ENCODE measurements at places on chromosomes 2 and 18.

DNA sequence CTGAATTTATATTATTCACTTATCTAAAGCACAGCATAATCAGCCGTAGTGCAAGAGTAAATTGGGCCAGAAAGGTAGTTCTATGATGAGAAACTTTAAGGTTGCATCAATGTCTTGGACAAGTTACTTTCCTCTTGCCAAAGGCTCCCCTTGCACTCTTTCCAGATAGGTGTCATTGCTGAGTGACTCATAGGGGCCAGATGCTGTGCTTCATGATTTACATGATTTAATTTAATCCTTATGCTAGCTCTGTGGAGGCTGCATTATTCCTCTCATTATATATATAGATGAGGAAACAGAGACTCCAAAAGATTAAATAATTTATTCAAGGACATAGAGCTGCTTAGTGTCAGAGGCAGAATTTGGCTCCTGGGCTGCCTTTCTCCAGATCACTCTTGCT is 5.0 kb downstream of the CFAP221 start:
- DNase-seq = no peak

- DNase-seq = no peak
These were observed 13.9 kb downstream of the STON1 start for GRCh38 chr2:48543895-48544294.

DNA sequence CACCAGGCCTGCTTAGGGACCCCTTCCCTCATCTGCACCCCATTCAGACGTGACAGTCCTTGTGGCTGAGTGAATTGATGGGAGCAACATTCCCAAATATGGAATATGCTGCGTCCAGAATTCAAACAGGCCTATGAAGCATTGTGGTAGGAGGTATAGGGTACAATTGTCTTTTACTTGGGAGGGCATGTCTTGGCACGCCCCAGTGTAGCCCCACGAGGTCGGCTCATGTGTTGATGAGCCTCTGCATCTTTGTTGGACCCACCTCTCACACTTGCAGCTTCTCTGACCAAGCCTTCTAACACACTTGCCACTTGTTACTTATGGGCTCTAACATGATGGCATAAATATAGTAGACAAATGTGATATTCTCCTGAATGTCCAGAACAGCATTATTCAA is 1.6 kb downstream of the TIMM21 start:
- no peak for DNase-seq

DNA sequence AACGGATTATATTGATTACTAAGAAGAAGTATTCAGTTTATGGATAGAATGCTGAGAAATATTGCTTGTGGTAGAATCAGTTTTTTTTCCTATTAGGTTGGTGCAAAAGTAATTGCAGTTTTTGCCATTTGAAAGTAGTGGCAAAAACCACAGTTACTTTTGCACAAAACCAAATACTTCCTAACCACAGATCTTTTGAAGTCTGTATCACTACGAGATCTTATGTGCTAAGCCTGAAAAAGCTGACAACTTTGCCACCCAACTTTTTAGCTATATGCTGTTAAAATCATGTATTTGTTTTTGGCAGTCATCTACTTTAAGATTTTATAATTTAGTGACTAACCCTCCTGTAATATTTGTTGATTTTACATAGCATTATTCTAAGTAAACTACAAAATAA is 24.6 kb downstream of the DNAJC10 start:
- no peak for DNase-seq

- DNase-seq = peak; percentile 25
These were observed 11.1 kb downstream of the AMMECR1L start for GRCh38 chr2:127874378-127875269.

DNA sequence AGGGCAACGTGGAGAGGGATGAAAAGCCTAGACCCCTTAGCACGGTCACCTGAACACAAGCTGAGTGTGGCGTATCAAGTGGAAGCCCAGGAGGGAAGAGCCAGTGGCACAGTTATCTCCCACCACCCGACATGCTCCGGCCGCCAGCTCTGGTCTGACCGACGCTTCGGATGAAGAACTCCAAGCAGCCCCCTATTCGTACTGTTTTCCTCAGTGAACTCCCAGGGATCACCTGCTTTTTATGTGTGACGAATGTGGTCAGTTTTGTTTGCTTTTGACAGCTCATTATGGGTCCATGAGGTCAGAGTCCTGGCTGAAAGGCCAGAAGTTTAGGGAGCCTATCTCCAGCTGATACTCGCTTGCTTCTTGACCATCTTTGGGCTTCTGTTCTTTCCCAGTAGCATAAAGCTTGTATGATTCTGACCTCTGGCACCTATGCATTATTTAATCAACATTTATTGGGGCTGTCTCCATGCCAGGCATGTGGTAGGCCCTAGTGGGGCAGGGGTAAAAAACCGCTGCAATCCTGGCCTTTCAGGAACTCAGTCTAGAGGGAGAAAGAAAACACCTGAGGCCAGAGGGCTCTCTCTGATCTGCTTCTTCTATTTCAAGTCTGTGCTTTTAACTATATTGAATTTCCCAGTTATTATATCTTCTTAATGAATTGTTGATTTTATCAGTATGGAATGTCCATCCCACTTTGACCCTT is 33.0 kb upstream of the MRPL33 start:
- no peak for DNase-seq

DNA sequence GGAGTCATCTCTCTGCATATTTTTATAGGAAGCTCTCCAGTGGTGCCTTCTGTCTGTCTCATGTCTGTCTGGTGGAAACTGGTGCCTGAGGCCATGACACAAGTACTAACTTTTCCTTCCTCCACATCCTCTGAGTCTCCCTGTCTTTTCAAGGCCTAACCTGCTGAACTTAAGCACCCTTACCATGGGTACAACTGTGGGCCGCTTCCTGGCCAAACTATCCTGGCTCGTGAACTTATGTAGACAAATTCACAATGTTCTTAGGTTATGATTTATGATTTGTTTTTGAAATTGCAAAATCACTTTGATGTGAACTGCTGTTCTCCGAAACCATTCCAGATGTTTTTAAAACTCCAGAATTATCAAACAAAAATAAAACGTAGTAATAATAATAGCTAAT is 804.5 kb upstream of the POU3F3 start:
- no peak for DNase-seq

DNA sequence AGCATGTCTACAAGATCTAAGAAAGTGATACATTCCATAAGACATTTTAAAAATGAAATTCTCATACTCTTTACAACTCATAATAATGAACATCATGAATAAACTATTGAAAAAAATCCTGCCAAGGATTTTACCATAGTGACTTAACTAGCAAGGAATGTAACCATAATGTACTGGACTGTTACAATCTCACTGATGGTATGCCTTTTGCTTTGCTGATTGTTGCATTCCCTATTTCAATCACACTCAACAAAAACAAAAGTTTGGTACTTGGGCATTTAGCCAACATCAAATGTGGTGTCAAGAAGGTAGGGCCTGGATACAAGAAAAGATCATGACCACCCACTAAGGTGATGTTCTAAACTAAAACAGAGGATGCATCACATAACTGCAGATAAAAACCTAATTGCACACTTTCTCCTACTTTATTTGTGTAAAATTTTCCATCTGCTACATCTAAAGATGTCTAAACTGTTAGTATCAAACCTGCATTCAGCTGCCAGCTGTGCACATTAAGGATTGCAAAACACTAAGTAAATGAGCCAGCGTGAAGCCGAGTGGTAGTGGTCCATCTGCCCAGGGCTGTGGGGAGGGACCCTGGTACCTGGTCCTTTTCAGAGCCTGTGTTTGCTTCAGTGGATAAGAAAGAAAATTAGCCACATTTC is 564.4 kb downstream of the ZEB2 start:
- DNase-seq = no peak

DNA sequence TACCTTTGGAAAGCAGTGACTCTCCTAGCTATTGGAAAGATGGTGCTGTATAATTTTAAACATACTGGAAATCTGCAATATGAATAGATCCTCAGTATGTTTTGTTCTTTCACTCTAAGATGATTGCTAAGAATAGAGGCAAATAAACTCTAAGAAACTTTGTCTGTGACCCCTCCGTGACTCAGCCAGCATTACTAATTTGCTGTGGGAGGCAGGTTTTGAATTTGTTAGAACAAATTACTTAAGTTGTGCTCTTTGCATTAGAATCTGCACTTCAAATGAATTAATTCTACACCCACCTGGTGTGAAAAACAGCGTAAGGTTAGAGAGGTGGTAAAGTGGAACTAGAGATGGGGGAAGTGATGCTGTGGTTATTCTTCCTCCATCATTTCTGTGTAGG is 142.2 kb downstream of the RAPGEF4 start:
- DNase-seq = no peak

- DNase-seq = no peak
These were observed 51.2 kb downstream of the CYRIA start for GRCh38 chr2:16614314-16614860.

Measured in suppressor macrophage treated with lipopolysaccharide for 1 hour (primary cell).